Anterior cingulate cortex (tissue), 58 donors: ENCODE measurements at places on chromosomes 3 and 15.

GRCh38 chr3:56154297-56154696, 314.0 kb downstream of the ERC2 start:
- no peak for DNase-seq

DNA sequence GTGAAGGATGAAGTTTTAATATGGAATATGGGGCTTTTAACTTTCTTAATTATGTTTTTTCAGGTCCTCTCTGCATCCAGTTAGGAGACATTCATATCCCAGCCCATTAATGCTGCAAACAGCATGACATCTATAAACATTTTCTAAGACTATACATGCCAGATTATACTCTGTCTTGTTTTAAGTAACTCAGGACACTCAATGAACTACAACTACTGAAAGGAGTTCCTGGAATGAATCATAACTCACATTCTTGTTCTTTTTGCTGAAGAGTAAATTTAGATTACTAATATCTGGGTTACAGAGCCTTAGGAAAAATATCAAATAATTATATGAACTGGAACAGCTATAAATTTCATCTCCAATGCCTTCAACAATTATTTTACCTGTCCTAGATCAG, 167.4 kb downstream of the STAG1 start:
- DNase-seq = no peak

DNA sequence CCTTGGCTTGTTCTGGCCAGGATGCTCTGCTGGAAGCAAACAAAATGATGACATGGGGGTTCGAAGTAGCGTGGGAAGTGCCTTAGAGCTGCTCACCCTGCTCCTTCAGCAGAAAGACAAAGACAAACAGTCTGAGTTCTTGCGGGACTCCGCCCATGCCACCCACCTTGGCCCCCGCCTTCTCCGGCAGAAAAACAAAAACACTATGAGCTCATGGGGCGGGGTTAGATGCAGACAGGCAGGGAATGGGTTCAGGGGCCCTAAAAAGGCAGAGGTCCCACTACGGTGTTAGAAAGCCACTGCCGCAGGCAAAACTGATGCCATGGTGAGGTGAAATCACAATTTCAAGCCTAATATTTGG, 9.7 kb upstream of the NCKIPSD start:
- peak; percentile 47 for DNase-seq

- no peak for DNase-seq
These were observed 14.4 kb upstream of the CCDC39 start for GRCh38 chr3:180693656-180694055.

- DNase-seq = no peak
These were observed 46.0 kb downstream of the ERC2 start for GRCh38 chr3:56422316-56422715.

DNA sequence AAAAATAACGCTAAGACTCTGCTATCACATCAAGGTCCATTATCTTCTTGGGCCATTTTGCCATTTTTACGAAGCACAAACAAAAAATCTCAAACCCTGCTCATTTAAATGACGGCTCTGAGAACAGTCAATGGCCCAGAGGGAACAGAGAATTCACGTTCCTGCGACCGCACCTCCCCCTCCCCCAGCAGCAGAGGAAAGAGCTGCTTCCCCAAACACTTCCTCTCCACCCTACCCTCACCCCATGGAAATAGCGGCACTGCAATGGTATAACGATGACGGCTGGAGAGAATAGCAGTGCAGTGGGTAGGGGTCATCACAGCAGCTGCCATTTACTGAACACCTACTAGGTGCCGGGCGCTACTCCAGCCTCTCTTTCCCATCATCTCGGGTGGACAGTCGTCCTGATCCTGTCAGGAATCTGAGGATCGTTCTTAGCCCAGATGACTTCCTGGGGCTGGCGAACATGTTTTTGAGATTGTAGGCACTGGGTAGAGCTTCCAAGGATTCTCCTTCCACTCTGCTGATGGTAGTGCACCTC, 113.3 kb downstream of the IQSEC1 start:
- no peak for DNase-seq

- DNase-seq = no peak
These were observed 155.4 kb upstream of the GBE1 start for GRCh38 chr3:81916890-81917289.

- peak; percentile 11 for DNase-seq
These were observed 141.8 kb upstream of the ICE2 start for GRCh38 chr15:60620708-60621107.

GRCh38 chr15:95429345-95429744, 901.2 kb upstream of the NR2F2 start:
- no peak for DNase-seq

- DNase-seq = no peak
These were observed 5.8 kb downstream of the MAP2K5 start for GRCh38 chr15:67548236-67548852.

- DNase-seq = peak; percentile 47
These were observed 23.5 kb upstream of the TSC22D2 start for GRCh38 chr3:150384296-150385212.
